ENCODE measurements at places on chromosomes 11 and 22.

- DNase-seq, result no peak
These were observed 2.7 kb downstream of the APOL2 start for GRCh38 chr22:36236388-36237319.

DNA sequence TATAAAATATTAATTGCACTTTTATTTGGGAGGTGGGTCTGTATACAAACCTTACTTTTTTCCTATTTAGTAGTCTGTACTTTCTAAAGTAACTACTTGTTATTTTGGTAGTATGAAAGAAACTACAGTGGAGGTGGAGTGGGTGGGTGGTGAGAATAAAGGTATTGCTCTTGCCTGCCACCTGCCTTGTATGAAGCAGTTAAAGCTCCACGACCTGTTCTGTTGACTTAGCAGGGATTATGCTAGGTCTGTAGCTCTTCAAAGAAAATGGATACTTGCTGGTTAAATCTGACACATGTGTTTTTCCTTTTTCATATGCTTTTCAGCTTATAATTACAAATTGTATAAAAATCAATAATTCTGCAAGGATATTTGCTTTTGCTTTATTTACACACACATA lies 111.9 kb downstream of the EHF start:
- DNase-seq, result no peak

GRCh38 chr22:48276994-48277867 lies 1514.8 kb downstream of the TBC1D22A start:
- no peak for DNase-seq

DNA sequence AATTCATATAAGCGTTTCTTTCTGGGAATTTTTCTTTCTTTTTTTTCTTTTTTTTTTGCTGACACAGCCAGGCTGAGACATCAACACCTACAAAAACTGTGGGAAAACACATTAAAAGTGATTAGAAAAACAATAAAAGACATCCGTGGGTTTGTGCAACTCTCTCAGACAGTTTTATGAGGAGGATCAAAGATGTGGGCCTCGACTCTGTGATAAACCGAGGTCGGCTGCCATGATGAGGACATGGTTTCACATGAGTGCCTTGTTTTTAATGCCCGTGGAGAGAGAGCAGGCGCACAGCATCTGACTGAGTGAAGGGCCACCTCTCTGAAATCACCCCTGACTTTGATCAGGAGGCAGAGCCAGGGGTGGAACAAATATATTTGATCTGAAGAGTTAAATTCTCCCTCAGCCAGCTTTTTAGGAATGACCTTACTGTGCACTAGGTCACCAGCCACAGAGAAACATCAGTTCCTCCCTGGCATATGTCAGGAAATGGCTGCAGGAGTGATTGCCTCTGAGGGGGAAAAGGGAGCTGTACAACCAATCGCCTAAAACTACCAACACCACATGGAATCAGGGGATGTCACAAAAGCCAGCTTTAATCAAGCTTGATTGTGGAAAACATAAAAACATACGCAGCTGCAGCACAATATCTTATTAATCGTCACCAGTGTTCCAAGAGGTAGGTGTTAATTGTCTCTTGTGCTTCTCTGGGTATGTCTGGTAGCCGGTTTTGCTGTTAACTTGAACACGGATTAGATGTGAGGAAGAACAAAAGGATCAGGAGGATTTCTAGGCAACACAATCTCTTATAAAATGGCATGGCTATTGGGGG lies 164.7 kb downstream of the MAML2 start:
- no peak for DNase-seq

- DNase-seq, result no peak
These were observed 9.5 kb downstream of the CDC42BPG start for GRCh38 chr11:64834723-64835615.

DNA sequence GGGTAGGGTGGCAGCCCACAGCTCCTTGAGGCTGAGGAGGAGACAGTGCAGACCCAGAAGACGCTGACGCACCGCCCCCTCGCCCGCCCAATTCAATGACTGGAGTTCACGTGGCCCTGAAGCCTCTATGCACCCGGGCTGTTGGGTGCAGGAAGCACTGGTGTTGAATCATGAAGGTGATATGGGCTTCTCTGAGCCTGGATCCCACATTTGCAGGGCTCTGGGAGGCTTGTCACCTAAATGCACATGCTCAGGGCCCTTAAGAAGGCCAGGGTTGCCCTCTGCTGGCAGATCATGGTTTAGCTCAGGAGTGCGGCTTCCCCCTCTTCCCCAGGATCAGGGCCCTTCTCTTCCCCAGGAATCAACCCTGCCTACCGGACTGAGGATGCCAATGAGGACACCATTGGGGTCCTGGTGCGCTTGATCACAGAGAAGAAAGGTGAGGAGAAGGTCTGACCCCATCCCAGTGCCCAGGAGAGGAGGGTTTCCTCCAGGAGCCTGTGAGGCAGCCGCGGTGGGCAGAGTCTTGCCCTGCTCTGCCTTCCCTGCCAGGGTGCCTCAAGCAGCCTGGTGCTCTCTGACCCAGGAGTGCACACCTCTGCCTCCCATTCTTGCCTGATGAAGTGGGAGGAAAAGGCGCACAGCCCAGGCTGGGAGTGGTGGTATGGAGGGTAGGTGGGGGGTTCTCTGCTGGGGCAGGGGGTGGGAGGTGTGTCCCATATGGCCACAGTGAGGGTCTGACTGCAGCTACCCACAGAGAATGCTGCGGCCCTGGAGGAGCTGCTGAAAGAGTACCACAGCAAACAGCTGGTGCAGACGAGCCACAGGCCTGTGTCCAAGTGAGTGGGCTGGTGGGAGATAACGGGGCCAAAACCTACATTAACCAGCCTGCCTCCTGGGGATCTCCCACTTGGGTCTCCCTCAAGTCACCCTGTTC lies 17.5 kb downstream of the RELT start:
- DNase-seq, result peak; percentile 89

- DNase-seq, result no peak
These were observed 1407.6 kb upstream of the RAG2 start for GRCh38 chr11:38005597-38005996.

DNA sequence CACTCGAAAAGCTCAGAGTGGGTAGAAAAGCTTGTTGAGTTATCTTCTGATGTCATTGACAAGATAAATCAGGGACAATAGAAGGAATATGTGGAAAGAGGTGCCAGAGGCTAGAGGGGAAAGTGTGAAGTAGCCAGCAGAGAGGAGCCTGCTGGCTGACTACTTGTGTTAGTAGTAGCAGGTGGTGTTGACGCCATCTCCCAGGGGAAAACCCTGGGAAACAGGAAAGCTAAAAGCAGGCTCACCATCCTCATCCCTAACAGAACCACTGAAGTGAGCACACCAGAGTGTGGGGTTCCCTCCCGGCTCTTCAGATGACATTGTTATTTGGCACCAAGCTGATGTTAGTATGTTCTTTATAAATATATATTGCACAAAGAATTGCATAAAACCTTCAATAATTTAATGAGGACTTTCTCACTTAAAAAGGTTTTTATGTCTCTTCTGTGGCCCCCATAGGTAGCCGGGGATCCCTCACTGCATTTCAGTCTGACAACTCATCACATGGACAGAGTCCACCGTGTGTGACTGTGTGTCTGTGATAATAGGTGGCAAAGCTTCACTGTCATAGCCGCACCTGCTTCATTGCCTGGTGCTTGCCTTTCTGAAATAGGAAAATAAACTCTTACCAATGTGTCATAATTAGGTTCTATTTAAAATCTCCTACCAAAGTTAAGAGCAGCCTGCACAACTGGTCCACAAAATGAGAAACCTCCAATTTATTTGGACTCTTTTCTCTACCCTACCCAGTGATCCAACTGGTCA lies 63.2 kb upstream of the TOP3B start:
- DNase-seq, result no peak

- DNase-seq, result no peak
These were observed 11.2 kb downstream of the C22orf31 start for GRCh38 chr22:29050457-29050856.

GRCh38 chr11:124656774-124657630 lies 16.5 kb downstream of the SIAE start:
- no peak for DNase-seq

DNA sequence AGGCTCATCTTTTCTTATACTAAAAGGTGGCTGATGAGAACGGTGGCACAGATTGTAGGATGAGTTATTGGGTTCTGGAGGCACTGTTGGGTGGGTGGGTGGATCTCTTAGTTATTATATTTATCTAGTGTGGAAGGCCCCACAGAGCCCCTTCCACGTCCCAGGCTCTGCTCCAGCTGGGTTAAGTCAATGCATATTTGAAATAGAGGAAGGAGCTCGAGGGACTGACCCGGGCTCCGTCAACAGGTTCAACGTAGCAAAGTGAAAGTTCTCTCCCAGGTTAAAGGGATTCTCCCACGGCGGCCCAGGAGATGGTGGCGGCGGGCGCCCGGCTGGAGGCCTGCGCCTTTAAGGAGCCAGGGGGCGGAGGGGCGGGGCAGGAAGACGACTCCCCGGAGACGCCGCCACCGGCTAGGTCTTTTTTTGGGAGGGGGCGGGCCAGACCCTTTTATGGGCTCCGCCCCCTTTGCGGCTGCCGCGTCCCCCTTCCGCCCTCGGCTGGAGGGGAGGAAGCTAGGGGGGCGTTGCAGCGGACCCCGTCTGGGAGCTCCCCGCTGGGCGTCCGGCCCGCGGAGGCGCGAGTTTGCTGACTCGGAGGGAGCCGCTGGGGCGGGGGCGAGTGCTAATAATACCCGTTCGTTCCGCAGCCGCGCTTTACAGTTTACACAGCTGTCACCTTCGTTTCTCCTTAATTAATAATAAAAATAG lies 1.5 kb upstream of the INPPL1 start:
- DNase-seq, result peak; percentile 93

- peak; percentile 76 for DNase-seq
These were observed 2.1 kb upstream of the DGKZ start for GRCh38 chr11:46345131-46345597.

- DNase-seq, result peak; percentile 44
These were observed at the start of gene BDNF for GRCh38 chr11:27700351-27701301. TSS of gene BDNF (minus strand) at chr11:27700455. CDS start at chr11:27658564, 41,891 bp downstream.

DNA sequence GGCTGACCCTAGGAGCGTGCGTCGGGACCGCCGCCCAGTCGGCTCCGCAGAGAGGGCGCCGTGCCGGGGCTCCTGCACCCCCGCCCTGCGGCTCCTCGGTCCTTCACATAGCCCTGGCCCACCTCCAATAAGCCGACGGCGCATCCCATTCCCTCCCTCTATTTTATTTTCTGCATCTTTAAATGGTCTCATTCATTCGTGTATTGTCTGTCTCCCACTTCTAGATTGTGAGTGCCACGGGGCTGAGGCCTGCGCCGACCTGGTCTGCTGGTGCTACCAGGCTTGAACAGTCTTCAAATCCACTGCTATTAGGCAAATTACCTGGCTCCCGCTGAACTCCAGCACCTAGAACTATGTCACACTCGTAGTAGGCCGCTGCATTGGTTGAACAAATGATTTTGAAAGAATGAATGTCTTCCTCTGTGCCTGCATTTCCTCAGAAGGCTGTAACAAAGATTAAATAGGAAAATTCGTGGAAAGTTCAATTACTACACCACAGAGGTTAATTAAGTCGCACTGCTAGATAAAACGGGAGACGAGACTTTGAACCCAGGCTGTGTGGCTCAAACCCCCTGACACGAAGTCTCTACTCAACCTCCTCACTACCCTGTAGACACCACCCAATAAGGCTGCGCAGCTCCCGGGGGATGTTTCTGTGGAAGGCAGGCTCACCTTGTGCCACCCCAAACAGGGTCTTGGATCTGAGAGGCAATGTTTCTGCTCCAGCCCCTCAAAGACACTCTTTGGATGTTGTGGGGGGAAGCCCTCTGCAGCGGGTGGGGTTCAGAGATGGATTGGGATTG lies 1.2 kb upstream of the PPP1R14B start:
- no peak for DNase-seq

DNA sequence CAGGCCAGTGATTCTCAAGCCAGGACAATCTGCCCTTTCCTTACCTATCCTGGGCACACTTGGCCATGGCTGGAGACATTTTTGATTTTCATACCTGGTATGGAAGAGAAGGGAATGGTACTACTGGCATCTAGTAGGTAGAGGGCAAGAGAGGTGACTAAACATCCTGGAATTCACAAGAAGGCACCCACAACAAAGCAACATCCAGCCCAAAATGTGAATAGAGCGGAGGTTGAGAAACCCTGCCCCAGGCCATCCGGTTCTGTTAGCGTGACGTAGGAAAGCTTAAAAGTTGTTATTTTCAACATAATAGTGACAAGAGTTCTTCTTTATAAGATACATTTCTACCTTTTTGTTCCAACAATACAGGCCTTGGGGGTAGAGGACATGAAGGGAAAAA lies 114.9 kb upstream of the ALX4 start:
- no peak for DNase-seq

- no peak for DNase-seq
These were observed 8.2 kb upstream of the YWHAH start for GRCh38 chr22:31935961-31936635.

DNA sequence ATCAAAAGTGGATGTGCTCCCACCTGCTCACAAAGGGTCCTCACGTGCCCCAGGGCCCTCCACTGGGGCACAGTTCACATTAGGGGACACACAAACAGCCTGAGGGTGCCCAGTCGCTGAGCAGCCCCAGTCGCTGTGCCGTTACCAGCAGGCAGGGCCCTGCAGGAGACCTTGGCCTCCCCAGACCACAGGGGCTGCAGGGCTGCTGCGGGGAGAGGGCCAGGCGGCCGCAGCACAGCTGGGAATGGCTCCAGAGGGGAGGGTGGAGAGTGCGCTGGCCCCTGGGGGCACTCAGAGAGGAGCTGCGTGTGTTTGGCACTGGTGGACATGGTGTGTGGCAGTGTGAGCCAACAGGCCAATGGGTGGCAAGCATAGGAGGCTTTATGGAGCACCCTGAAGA lies 20.3 kb upstream of the PACSIN2 start:
- DNase-seq, result no peak

- no peak for DNase-seq
These were observed 676.9 kb downstream of the BRD1 start for GRCh38 chr22:49150801-49151221.

DNA sequence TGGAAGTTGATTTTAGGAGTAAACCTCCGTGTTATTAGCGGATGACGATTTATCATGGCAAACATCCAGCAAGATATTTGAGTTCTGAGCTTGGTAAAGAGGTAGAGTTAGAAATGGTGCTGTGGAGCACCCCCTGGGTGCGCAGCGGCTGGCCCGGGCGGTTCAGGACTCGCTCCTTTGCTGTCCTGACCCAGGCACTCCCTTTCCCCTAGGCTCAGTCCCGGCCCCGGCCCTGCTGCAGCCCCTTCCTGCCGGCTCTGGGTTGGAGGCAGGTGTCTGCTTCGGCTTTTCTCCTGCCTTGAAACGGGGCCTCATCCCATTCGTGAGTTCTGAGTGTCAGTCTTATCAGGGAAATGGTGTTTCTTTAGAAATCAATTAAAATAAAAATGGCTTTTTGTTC lies 33.4 kb downstream of the AP2A2 start:
- DNase-seq, result no peak

DNA sequence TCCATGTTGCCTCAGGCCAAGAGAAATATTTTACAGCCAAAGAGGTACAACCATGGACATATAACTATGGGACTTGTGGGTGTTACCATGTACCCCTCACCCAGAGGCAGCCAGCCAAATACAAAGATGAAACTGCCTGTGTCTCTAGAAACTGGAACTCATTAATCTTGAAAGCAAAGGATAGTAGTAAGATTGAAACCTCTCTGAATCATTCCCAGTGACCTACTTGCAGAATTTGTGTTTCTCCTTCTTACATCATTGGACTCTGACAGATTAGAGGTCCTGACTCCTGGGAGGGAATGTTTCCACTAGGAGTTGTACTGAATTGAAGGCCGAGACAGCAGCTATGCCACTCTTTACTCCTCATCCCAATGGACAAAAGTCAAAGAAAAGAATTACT lies 257.4 kb upstream of the UBASH3B start:
- DNase-seq, result no peak
